ENCODE measurements at places on chromosomes 4 and X.

GRCh38 chr4:35939751-35940150 lies 304.6 kb downstream of the ARAP2 start:
- DNase-seq: no peak

- DNase-seq: no peak
These were observed 26.4 kb downstream of the NOP14 start for GRCh38 chr4:2936773-2937145.

GRCh38 chr4:140851032-140851636 lies 94.9 kb upstream of the TBC1D9 start:
- DNase-seq: no peak

DNA sequence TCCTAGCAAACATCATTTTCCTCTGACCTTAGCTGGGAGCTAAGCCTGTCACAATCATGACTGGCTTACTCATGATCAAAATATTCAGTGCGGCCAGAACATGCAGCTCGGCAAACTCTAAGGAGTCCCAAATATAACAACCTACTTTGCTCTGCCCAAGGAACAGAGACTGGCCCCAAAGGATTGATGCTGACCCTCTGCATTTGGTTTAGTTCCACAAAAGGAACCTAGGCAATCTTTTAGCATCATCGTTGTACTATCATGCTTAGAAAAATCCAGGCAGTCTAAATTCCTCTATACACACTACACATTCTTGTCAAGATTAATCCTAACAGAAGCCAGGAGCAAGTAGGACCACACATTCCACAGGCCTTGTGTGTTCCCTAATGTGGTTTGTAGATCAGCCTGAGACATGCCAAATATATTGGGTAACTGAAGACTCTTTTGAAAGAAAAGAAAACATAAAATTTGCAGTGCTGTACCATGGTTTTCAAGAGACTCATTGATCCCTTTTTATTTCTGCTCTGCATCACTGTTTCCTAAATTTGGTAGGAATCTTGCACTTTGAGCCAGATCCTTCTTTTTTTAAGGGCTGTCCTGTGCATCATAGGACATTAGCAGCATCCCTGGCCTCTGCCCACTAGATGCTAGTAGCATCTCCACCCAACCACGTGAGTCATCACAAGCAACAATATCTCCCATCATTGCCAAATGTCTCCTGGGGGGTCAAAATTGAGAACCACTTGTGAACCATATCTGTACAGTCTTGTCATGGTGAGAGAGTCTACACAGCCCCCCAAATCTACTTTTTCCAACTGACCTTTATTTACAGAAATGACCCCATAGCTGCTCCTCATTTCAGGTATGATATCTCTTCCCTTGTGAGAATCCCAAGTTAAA lies 17.6 kb upstream of the CC2D2A start:
- no peak for DNase-seq

GRCh38 chr4:78767350-78767749 lies 8.8 kb upstream of the BMP2K start:
- no peak for DNase-seq

- no peak for DNase-seq
These were observed 135.0 kb upstream of the TENT5D start for GRCh38 chrX:80285131-80285773.

GRCh38 chrX:73916931-73917667 lies 354.1 kb downstream of the CHIC1 start:
- DNase-seq: no peak

DNA sequence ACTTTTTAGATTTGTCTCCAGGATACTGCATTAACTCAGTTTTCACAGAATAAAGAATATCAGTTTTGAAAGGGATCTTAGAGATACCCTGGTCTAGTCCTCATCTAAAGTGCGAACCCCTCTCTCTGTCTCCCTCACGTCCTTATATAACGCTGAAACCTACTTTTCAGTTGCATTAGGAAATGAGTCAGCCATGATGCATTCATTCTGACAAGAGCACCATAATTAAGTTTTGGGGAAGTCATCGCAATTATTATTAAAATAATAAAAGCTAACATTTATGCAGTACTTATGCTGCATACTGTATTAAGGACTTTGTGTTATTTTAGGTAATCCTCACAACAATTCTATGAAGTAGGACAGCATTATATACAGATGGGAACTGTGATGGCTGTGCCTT lies 116.1 kb downstream of the REELD1 start:
- DNase-seq: no peak

GRCh38 chrX:5057786-5058185 lies 1170.9 kb downstream of the NLGN4X start:
- no peak for DNase-seq

- no peak for DNase-seq
These were observed 104.9 kb downstream of the SLIT2 start for GRCh38 chr4:20356565-20356964.
